ENCODE measurements at places on chromosomes 3 and 15. TPM values are rescaled to one million over a fixed set of nuclear protein-coding genes. Genes with fewer than 3 reads are reported as not detected.
A peak's percentile ranks its signal among the peaks of the same experiment; 100 is the strongest.

DNA sequence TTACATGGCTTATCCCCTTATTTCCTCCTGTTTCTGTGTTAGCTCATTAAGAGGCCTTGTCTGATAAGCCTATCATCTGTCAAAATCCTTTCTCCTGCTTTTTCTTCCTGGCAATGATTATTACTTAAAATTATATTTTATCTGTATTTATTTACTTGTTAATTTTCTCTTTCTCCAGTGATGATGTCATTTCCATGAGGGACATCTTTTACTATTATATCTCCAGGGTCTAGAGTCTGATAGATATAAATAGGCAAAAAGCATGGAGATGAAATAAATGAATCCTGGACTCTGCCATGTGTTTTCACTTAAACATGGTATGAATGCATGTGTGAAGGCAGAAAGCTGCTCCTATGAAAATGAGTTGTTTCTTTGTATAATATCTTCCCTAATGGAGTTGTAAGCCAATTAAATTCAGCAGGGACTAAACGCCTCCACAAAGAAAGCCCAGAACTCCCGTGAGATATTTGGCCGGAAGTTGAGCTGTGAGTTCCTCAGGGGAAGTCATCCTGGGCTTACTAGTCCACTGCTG is 375.2 kb downstream of the TUSC7 start:
- no peak for DNase-seq

DNA sequence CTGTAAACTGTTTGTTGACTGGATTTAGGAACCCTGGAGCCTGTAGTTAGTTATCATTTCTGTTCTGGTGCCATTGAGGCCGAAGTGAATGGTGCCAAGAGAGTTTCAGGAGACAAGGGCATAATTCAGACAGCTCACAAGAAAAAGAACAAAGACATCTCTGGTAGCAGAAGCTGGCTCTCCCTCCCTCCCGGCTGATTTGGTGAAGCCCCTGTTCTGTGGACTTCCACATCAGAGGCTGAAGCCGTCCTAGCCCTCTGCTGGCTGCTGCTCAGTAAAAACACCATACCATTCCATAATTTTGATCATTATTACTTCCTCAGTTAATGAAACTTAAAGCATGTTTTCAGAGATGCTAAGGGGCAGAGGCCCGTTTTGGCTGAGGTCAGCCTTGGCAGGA is 381.2 kb upstream of the WNT5A start:
- DNase-seq: no peak

PARP15 gene
- total RNA-seq: 37.3 TPM

LPP gene
- total RNA-seq: 23.8 TPM

DNA sequence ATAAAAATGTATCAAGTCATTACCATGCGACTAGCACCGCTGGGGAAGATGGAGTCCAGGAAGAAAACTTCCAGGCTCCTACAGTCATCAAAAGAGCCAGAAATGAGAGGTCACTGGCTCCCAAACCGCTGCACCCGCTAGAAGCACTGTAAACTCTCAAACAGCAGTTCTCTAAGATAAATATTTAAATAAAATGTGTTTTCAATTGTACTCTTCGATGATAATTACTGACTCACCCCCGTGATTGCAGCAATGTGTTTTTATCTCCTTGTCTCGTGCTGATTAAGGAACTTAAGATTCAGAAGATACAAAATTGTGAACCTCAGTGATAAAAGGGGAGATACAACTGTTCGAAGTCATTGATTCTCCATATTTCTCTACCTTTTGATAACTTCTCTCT is 45.8 kb upstream of the FOXP1 start:
- no peak for DNase-seq

DNA sequence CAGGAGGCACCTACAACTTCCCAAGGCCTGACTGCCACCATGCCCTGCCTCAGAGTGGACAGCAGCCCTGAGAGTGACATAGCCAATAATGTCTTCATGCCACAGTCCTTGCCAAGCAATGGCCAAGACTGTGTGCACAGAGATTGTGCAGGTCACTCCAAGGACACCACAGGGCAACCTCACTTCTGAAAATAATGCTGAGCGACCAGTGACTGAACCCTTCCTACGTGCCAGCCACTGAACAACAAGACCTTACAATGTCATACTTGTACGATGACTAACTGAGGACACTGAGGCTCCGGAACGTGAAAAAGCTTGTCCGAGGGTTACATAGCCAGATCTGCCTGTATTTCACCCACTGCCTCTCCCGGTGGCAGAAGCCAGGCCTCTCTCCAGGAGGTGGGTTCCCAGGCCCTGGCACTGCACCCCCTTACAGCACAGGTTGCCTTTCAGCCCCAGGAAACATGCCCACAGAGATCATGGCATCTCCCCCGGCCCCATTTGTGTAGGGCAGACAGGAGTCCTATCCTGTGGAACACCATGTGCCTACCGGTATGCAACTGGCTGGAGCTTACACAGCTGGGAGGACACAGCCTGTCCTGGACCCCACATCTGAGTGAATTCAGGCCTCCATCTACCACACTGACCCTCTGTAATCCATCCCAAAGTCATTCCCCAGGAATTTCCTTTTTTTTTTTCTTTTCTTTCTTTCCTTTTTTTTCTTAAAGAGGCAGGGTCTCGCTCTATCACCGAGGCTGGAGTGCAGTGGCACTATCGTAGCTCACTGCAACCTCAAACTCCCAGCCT is 72.3 kb downstream of the SLC12A8 start:
- DNase-seq: no peak

GRCh38 chr3:14289590-14290461 is 111.2 kb downstream of the LSM3 start:
- DNase-seq: no peak

DNA sequence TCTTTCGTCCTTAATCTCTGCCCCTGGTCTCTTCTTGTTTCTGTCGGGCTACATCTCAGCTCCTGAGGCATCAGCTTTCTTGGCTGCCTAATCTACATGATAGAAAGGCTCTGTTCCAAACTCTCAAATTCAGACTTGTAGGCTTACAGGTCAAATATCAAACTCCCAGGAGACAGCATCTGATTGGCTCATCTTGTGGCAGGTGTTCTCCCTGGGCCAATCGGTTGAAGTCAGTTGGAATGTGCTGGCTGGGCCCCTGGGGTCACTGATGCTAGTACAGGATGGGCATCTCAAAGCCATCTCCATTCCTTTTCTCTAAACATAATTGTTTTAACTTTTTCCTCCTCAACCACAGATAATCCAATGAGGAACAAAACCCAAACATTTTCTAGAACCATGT is 198.7 kb downstream of the CNTN3 start:
- DNase-seq: no peak

GRCh38 chr3:29331456-29332194 is 50.8 kb downstream of the RBMS3 start:
- DNase-seq: no peak

- DNase-seq: no peak
These were observed 50.1 kb downstream of the CADPS start for GRCh38 chr3:62824965-62825592.

ATP11B gene
- 90.7 TPM for total RNA-seq

SMCO1 gene
- total RNA-seq: not detected

DNA sequence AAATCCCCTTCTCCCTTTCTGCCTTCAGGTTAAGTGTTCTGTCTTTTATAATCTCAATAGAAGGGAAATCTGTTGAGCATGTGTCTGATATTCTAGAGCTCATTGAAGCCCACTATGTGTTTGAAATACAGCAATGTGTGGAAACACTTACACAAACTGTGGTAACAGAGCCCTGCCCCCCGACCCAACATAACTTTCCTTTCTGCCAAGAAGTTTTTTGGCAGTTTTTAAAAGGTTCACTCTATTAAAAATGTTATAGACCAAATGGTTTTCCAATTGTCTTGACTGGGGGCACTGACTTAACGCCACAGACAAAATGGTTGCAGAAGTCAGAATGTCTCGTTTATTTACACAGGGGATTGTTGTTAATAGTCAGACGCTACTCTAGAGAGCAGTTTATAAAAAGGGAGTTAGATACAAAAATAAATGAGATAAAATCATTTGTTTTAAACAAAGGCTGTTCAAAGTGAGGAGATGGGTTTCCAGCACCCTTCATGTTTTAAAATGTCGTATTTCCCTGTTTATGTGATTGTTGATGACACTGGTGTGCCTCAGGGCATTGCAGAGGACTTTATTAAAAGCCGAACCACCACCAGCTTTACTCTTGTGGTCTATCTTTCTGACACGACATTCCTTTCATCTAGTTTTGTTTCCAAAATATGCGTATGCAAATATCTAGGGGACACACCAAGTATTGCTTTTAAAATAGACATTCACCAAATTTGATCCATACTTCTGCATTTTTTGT is 26.7 kb upstream of the GREM1 start:
- no peak for DNase-seq

DNA sequence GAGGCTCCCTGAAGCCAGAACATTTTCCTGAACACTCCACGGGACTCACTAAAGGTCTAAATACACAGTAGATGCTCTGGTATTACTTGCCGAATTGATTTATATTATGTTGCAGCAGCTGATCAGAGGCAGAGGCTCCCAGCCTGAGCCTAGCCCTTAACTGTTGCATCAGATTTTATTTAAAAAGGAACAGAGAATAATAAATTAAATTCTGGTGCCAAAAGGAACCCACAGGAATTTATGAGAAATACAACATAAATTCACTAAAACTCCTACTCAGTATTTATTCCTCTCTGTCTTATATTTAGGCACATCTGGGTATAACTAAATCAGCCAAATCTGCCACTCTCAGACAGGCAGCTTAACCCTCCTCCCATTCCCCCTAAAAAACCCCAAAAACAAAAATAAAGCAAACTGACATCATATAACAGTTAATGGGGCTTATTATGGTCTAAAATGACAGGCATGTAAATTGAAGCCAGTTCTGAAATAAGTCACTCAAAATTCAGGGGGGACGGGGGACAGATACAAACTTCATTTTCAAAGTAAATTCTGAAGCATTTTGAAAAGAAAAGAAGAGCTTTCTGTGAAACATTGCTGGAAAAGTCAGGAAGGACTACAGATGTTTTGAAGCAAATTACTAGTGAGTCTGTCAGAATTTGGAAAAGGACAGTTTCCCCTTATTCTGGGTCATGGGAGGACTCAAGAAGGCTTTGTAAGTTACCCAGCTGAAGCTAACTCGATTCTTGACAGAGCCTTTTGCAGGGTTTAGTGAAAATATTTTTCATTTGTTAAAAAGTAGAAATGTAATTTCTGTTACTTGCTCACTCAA is 53.8 kb upstream of the CORO2B start:
- DNase-seq: no peak

- DNase-seq: peak; percentile 92
These were observed 26.1 kb upstream of the CSPG4 start for GRCh38 chr15:75738647-75739325.

GRCh38 chr3:45817831-45818522 is 21.6 kb upstream of the SLC6A20 start:
- DNase-seq: no peak

DNA sequence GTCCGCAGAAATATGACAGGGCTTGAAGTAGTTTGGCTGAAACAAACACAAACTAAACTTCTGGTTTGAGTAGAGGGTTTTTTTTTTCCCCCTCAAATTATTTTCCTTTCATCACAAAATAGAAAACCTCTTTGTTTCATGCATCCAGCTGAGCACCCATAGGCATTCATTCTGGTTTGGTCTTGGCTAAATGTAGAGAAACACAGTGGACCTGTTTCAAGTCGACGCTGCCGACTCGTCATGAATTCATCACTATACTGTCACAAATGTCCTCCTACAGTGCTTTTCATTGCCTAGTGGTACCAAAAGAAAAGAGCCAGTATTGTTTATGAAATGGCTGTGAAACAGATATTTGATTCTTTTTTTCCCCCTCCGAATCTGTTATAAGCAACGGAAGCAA is 52.4 kb upstream of the GYG1 start:
- DNase-seq: no peak

DNA sequence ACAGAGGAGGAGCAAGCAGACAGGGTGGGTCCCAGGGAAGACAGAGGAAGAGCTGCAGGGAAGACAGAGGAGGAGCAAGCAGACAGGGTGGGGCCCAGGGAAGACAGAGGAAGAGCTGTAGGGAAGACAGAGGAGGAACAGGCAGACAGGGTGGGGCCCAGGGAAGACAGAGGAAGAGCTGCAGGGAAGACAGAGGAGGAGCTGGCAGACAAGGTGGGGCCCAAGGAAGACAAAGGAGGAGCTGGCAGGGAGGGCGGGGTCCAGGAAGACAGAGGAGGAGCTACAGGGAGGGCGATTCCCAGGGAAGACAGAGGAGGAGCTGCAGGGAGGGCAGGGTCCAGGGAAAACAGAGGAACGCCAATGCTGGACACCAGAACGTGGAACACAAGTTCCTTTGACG is 66.5 kb downstream of the PLXNA1 start:
- no peak for DNase-seq

NR1I2 gene
- total RNA-seq: 0.21 TPM

- no peak for DNase-seq
These were observed 3.9 kb downstream of the ZIC1 start for GRCh38 chr3:147412917-147413685.

- no peak for DNase-seq
These were observed 5.1 kb downstream of the IGDCC3 start for GRCh38 chr15:65372787-65373067.

NANOGP8 gene
- total RNA-seq: not detected

THPO gene
- not detected for total RNA-seq
